Activated CD8-positive, alpha-beta memory T cell treated with anti-CD3 and anti-CD28 coated beads for 4 hours (primary cell): ENCODE measurements at places on chromosomes 4 and X.

GRCh38 chr4:69617083-69617694, 22.3 kb downstream of the UGT2A2 start:
- DNase-seq, result no peak

DNA sequence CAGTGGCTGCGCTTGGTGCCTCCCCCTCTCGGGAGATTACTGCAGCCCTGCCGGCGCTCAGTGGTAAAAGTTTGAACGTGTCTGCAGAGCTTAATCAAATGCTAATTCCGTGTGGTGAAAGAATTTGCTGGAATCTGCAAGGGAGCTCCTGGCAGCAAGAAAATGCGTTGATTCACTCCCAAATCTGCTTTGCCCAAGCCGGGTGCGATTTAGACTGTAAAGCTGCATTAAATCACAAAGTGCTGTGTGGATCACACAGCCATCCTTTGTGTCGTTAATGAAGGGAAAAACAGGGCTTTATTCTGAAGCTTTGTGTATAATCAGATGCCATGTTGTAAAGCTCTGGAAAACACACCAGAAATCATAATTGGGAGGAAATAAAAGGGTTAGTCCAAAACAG, 444.1 kb downstream of the BCOR start:
- DNase-seq, result no peak

GRCh38 chr4:148044912-148045352, 313.0 kb downstream of the ARHGAP10 start:
- DNase-seq, result no peak

GRCh38 chr4:107902715-107903114, 28.6 kb upstream of the CYP2U1 start:
- DNase-seq, result no peak

GRCh38 chr4:141458501-141458900, 177.9 kb upstream of the IL15 start:
- no peak for DNase-seq

GRCh38 chr4:3321295-3321889, 28.6 kb downstream of the RGS12 start:
- no peak for DNase-seq

DNA sequence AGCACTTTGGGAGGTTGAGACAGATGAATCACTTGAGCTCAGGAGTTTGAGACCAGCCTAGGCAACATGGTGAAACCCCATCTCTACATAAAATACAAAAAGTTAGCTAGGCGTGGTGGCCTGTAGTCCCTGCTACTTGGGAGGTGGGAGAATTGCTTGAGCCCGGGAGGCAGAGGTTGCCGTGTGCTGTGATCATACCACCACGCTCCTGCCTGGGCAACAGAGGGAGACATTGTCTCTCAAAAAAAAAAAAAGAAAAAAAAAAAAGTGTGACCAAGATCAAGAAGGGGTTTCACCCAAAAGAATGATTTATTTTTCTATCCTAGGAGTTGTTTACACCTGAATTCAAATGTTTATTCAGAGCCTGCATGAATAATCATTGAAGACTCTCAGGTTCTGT, 572.4 kb upstream of the GALNT7 start:
- DNase-seq, result no peak

DNA sequence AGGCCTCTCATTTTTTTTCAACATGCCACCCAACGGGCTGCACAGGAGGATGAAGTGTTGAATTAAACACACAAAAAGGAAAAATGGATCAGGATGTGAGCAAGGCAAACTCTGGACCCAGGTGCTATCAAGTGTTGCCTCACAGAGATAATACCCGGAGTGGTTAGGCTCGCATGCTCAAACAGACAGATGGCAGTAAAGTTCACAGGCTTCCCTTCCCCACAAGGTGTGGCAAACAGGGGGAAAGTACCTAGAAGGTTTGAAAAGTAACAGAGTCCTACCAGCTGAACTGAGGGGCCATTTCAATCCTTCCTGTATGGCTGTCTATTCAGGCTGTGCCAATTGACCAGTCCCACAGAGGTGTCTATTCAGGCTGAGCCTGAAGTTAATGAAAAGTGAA, 123.9 kb upstream of the GC start:
- DNase-seq, result no peak

DNA sequence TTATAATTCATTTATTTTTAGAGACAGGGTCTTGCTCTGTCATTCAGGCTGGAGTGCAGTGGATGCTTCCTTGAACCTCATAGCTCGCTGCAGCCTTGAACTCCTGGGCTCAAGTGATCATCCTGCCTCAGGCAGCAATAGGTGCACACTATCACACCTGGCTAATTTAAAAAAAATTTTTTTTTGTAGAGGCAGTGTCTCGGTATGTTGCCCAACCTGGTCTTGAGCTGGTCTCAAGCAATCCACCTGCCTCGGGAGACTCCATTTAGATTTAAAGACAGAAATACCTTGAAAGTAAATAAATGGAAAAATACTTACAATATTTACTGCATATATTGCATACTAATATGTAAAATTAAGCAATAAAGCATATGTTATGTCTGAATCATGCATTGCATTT, 40.3 kb upstream of the MAB21L2 start:
- DNase-seq, result no peak

DNA sequence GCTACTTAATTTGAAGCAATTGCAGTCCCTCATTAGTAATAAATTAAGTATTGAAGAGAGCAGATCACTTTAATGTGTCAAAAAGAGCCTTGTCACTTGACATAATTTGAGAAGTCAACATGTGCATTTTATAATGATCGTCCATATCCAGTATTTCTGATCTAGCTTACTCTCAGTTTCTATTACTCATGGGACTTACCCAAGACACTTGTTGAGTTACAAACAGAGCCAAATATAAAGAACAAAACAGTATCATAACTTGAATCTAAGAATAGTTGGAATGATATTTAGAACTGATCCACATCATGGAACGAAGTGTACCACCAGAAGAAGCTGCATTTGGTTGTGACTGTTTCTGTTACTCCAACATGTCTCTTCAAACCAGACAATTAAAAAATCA, 54.7 kb downstream of the SLITRK4 start:
- DNase-seq, result no peak

- DNase-seq, result no peak
Measured at GRCh38 chrX:16310326-16310725, 143.0 kb downstream of the MAGEB17 start.

GRCh38 chr4:53490965-53491622, 100.2 kb downstream of the LNX1 start:
- no peak for DNase-seq

- DNase-seq, result no peak
Measured at GRCh38 chrX:37854148-37854547, 6.8 kb upstream of the DYNLT3 start.

GRCh38 chr4:1183985-1184773, 11.8 kb upstream of the SPON2 start:
- DNase-seq, result no peak

DNA sequence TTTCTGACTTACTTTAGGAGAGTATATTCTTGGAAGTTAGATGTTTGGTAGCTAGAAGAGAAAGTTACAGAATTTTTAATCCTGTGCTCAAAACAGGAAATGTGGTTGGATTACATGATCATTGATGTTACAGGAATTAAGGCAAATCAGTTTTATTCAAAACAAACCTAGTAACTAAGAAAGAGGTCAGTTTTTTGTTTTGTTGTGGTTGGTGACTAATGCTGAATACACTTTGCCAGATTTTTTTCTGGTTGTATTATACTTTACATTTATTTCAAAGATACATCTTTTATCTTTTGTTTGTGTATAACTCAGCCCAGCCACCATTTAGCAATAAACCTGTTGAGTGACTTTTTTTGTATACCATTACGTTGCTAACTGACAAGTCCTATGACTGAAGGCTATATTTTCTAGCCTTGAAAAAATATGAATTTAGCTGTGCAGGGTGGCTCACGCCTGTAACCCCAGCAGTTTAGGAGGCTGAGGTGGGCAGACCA, 116.7 kb downstream of the KLHL8 start:
- DNase-seq, result no peak

GRCh38 chr4:91958596-91958995, 345.2 kb upstream of the GRID2 start:
- no peak for DNase-seq

DNA sequence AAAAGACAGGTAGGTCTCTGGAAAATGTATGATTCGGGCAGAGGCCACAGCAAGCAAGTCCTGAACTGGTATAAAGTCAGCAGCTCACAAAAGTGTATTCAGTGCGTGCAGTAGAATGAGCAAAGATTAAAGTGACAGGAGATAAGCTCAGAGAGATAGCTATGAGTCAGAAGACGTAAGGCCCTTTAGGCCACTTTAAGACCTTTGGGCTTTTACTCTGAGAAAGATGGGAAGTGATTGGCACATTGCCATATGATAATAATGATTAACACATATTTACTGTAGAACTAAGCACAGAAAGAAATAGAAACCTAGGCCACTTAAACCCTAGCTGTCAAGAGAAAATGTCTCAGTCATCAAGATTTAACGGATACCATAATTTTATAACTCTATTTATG, 51.7 kb downstream of the TBCK start:
- DNase-seq, result no peak

DNA sequence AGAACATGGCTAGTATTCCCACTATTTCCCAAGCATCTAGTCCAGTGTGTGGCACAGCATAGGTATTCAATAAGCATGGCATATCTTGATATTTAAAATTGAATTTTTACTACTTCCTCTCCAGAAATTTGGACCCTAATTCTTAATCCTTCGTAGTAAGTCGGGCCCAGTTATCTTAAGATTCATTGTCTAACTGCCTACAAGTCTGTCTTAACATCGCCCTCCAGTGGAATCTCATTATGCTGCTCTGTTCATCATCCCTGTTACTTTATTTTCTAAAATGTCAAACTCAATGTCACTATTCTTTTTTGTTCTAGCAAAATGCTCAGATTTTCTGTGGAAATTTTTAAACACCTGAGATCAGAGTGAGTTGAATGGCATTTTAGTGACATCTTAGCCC, 606.2 kb downstream of the KLHL13 start:
- no peak for DNase-seq

- no peak for DNase-seq
Measured at GRCh38 chr4:109041463-109042360, 260.7 kb downstream of the COL25A1 start.

GRCh38 chr4:164614999-164615398, 138.9 kb upstream of the SMIM31 start:
- DNase-seq, result no peak

DNA sequence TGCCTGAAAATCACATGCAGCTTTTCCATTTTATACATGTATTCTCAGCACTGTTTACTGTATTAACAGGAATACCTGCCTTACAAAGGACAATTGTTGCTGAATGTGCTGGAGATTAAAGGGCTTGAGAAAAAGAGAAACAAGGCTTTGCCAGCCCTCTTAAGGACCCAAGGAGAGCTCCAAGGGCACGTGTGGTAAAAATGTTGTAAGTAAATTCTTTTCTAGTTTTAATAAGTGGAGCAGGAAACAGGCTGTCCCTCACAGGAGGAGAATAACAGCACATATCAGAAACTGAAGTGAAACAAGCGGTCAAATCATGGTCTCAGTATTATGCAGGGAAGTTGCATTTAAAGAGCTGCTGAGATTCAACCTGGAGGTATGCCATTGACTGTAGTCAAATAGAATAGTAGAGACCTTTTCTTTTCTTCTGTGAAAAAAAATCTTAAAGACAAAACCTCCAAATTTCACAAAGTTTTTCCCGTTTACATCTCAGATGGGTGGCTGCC, 18.5 kb downstream of the IGFBP7 start:
- DNase-seq, result no peak

- DNase-seq, result no peak
Measured at GRCh38 chr4:2070421-2071251, 11.5 kb downstream of the NAT8L start.

GRCh38 chr4:143482840-143483239, 30.7 kb upstream of the SMARCA5 start:
- no peak for DNase-seq

GRCh38 chr4:83308672-83309071, 24.1 kb upstream of the COQ2 start:
- DNase-seq, result no peak

DNA sequence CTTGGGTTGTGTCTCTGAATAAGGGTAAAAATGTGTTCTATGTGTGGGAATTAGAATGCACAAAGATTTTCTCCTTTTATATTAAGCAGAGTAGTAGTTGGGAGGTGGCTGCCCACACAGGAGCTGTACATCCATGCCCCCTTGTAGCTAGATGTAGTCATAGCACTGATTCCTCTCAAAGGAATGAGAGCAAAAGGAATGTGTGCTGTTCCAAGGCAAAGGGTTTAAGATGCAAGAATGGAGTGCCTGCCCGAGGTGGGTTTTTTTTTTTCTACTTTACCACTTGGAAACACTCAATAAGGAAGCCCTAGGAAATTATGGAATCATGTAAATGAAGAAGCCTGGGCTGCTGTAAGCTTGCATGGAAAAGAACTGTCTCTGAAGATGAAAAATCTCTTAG, 2183.2 kb upstream of the AGA start:
- DNase-seq, result no peak

DNA sequence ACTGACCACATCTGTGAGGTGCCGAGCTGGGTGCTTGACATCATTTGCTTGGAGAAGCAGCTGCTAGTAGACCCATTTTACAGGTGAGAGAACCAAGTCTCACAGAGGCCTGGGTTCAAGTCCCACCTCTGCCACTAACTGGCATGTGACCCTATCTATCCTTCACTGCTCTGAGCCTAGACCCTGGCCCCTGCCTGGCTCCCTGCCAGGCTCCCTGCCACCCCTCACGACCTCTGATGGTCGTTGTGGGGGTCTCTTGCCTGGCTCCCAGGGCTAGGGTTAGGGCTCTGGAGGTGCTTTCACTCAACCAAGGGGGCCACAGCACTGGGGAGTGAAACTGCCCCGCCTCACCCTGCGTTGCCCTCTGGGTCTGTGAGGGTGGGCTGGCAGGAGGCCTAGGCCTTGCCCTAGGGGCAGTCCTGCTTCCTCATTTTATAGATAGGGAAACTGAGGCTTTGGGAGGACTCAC, 7.2 kb upstream of the ADD1 start:
- DNase-seq, result no peak

- DNase-seq, result no peak
Measured at GRCh38 chr4:21596521-21596920, 352.1 kb downstream of the KCNIP4 start.

- no peak for DNase-seq
Measured at GRCh38 chr4:153514001-153514526, 47.9 kb downstream of the TMEM131L start.

DNA sequence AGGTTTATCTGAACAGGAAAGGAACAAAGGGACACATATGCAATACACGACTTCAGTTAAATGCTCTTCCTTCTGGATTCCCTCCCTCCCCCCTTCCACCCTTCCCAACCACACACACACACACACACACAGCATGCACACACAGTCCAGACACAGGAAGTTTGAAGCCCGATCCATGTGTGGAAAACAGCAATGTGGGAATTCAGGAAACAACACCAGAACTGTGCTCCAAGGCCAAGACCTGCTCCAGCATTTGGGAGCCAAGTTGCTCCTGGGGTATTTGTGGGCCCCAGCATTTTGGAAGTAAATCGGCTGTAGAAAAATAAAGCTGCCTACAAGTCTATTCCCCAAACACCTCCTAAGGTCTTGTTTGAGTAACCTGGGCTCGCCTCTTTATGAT, 5.6 kb upstream of the AMOT start:
- DNase-seq, result no peak
